ENCODE measurements at places on chromosomes 2 and 18. TPM values are rescaled to one million over a fixed set of nuclear protein-coding genes. Genes with fewer than 3 reads are reported as not detected.

DNA sequence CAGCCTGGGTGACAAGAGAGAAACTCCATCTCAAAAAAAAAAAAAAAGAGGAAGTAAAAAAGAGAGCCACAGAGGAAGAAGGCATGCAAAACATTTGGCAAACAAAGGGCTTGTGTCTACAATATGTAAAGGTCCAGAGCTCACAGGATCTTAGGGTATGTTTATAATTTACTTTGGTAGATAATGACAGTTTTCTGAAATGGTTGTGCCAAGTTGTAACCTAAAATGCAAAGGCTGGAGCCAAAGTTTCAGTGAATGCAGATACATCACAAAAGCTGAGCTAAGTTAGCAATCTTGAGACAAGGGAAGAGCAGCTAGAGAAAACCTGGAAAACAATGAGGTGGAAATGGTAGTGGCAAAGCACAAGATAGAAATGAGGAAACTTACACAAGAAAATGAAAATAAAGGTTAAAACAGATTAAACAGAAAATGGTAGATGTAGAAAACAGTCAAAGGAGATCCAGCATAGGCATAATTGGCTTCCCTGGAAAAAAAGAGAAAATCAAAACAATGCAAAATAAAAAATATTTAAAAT lies 77.5 kb upstream of the HK2 start:
- no peak for DNase-seq

GRCh38 chr2:145909175-145909755 lies 1389.3 kb upstream of the ZEB2 start:
- DNase-seq: no peak

- DNase-seq: no peak
Observed at GRCh38 chr18:48723837-48724236, 185.0 kb downstream of the CTIF start.

DNA sequence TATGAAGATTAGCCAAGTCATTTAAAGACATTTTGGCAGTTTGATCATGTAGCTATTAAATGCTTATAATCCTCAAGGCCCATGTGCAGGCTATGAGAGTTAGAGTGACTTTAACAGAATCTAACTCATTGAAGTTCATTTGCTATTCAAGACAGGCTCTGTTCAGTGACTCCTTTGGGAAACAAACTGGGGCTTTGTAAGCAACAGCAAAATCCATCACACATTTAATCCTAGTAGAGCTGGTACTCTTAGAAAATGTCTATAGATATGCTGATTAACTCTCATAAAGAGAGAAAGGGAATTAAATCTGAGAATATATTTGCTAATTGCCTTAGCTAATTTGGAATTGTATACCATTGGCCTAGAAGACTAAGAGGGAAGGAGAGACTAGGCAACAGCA lies 182.8 kb upstream of the SESTD1 start:
- no peak for DNase-seq

- no peak for DNase-seq
Observed at GRCh38 chr18:31577195-31577594, 14.5 kb upstream of the TTR start.

The LIMS4 gene
- 0.49 TPM for total RNA-seq
